ENCODE measurements at places on chromosomes 13 and 19.
A peak's percentile ranks its signal among the peaks of the same experiment; 100 is the strongest.

- no peak for DNase-seq
Observed at GRCh38 chr19:35533201-35533821, at the start of gene GAPDHS. TSS of gene GAPDHS (plus strand) at chr19:35533456. CDS start at chr19:35533528, 72 bp downstream.

GRCh38 chr13:75470676-75471075, 11.3 kb downstream of the TBC1D4 start:
- no peak for DNase-seq

GRCh38 chr13:60509601-60510386, 112.8 kb downstream of the TDRD3 start:
- no peak for DNase-seq

DNA sequence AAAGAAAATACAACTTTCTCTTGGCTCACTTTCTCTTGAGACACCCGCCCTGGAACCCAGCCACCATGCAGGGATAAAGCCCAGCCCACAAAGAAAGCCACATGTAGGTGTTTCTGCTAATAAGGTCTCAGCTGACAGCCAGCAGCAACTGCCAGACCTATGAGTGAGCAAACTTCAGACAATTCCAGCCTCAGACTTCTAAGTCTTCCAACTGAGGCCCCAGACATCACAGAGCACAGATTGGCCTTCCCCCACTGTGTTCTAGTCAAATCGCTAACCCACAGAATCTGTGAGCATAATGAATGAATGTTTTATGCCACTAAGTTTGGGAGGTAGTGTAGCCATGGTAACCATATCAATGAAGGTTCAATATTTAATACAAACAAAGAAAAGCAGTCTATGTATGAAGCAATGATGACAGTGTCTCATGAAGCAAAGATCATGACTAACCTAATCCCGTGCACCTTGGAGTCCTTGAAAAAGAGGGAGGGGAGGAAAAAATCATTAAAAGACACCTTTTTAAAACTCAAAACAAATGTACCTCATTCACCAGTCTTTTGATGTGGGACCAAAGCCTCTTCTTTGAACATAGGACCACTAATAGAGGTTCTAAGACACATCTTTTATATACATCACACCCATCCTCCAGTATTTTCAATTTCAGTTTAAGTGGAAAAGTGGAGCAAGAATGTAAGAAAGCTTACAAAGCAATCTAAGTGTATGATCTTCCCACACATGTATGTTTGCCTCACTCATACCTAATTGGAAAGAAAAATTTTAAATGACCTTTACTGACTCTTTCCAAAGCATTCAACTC, 6.2 kb downstream of the MRPS31 start:
- no peak for DNase-seq

GRCh38 chr19:38639679-38640078, 7.8 kb upstream of the ACTN4 start:
- DNase-seq, result no peak

GRCh38 chr13:64438084-64438483, 2792.1 kb downstream of the PCDH9 start:
- no peak for DNase-seq

- no peak for DNase-seq
Observed at GRCh38 chr19:51093510-51094345, 11.0 kb upstream of the KLK14 start.

GRCh38 chr13:95296326-95296925, 4.8 kb downstream of the ABCC4 start:
- peak; percentile 34 for DNase-seq

DNA sequence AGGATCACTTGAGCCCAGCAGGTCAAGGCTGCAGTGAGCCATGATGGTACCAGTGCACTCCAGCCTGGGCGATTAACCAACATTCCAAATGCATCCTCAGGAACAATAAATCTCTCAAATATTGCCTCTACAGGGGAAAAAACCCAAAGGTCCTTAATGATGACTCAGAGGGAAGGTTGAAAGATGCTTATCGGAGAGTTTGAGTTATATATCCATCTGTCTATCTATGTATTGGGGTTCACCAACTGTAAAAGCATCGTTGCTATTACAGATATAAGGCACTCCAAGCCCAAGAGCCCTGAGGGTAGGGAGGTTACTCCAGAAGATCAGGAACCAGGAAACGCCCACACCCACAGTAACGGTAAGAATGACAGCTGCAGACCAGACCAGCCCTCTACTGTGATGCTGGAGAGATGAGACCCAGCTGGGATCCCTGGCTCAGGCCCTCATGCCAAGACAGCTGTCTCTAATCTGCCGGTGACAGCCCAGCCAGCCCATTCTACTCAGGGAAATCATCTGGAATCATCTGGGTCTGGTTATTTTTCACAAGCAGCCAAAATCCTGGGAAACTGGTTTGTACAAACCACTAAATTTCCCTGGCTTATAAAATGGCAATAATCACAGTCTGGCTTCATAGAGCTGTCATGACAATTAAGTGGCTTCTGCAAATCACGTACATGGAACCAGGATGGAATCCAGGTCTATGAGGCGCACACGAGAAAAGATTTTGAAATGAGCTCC, 23.8 kb downstream of the TEX101 start:
- peak; percentile 43 for DNase-seq

DNA sequence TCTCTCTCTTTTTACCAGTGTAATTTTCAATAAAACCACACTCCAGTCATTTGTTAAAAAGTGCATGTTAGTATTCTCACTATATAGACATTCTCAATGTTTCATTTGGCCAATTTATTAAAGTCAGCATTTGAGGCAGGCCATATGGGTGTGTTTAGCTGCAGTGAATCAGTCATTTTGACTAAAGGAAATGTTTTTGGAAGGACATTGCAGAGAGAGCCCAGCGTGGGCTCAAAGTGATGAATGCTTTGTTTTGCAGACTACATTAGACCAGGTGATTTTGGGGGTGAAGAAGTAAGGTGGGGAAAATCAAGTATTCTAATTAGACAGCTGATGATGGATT, 116.7 kb downstream of the POSTN start:
- DNase-seq, result no peak

GRCh38 chr13:42894765-42895243, 97.2 kb downstream of the EPSTI1 start:
- DNase-seq, result peak; percentile 12

Measured in LoVo (cell line).